ENCODE measurements at places on chromosomes 12 and 14.

- no peak for DNase-seq
Observed at GRCh38 chr12:93134175-93134890, 205.2 kb upstream of the EEA1 start.

- no peak for DNase-seq
Observed at GRCh38 chr12:69919495-69919894, 94.5 kb downstream of the MYRFL start.

DNA sequence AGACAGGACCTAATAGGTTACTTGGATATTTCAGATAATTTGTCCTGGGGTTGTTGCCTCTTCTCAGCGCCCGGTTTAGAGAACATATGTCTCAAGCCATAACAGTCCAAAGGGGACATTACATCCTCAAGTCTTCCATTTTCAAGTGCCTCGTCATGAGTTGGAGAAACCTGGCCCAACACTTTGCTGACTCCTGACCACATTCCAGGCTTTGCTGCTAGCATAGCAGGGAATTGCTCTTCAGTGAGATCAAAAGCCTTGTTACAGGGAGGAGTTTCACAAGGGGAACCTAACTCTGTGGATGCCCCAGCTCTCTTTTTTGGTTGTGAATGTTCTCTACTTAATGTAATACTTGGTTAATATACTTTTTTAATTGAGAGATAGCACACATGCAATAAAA lies 8.2 kb upstream of the MMP19 start:
- DNase-seq: no peak

- no peak for DNase-seq
Observed at GRCh38 chr14:35196571-35196970, 74.2 kb downstream of the PRORP start.
